ENCODE measurements at places on chromosomes 6 and 20.

GRCh38 chr6:137432054-137432611 is 62.1 kb downstream of the OLIG3 start:
- DNase-seq = no peak

DNA sequence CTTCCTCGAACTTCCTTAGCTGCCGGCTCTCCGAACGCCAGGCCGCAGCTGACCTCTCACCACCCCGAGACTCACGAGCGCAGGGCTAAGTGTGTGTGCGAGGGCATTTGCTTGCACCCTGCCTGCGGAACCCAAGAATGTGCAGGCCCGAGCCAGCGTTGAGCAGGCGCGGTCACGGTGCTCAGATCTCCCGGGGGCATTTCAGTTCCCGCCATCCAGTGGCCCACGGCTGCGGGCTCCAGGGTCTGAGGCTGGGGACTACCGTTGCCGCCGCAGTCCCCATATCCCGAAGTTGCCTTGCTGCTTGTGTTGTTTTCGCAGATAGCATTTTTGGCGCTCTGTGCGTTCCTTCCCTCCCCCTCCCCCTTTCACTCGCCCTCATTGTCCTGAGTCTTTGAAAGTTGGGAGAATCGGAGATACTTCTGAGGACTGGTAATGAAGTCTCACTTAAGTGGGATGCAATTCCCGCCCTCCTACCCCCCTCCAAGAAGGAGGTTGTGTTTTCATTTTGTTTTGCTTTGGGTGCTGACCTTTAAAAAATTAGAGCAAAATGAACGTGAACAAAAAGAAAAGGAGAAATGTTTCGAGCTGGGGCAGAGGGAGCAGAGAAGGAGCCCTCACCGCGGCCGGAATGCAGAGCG is 1.7 kb downstream of the NR2E1 start:
- DNase-seq = no peak

GRCh38 chr6:155412335-155412734 is 43.3 kb downstream of the NOX3 start:
- DNase-seq = peak; percentile 23

DNA sequence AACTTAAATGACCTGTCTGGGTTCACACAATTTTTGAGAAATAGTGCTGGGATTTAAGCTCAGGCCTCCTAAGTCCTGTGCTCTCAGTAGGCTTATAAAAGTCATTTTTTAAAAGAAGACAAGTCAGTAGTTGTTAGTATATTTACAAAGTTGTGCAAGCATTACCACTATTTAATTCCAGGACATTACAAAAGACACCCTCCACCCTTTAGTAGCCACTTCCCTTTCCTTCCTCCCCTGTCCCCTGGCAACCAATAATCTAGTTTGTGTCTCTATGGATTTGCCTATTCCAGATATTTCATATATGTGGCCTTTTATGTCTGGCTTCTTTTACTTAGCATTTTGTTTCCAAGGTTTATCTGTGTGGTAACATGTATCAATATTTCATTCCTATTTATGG is 37.6 kb downstream of the HMGN3 start:
- no peak for DNase-seq

DNA sequence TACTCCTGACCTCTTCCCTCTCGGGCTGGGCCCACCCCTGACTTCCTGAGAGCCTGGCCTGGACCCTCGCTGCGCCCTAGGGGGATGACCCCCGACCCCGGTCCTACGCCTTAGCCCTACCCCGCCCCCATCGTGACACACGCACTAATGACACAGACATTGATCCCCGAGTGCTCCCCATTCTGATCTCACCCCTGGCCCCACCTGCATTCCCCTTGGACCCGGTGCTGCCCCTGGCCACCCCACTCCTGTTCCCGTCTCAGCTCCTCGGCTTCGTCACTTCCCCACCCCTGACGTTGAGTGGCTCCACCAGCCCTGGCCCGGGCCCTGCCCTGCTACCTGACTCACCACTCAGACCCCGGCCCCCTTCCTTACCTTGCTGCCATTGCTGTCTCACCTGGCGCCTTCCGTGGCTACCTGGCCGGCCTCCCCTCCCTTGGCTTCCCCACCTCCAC is 12.1 kb downstream of the RBCK1 start:
- no peak for DNase-seq

- DNase-seq = no peak
Measured at GRCh38 chr6:106972500-106972899, 2.0 kb downstream of the CD24 start.

DNA sequence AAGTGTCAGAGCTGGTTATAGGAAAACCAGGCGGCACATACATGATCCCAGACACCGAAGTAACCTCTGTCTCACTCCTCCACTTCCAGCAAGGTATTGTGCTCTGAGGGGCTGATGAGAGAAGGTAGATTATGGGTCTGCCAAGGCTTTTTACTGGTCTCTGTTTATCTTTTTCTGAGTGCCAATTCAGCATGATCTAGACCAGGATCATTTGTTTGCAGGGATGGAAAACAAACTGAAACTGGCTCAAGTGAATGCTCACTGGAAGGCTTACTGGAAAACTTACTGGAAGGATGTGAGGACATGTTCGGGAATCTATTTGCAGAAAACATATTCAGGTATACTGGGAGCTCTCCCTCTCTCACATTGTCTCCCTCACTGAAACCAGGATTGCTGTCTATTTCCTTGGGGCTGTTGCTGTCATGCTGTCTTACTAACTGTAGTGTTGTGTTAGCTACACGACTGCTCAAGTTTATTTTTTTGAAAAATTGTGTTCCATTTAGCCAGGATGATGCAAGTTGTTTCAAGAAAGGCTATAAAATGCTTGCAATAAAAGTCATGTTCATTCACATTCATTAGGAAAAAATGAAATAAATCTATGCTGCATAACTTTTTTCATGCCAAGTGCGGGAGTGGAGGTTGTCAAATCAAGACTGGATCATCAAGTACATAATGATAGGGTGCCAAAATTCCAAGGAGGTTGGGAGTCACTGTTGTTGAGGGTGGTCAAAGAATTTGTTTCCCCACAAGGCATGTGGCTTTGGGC is 37.0 kb downstream of the KLHL31 start:
- DNase-seq = peak; percentile 44

DNA sequence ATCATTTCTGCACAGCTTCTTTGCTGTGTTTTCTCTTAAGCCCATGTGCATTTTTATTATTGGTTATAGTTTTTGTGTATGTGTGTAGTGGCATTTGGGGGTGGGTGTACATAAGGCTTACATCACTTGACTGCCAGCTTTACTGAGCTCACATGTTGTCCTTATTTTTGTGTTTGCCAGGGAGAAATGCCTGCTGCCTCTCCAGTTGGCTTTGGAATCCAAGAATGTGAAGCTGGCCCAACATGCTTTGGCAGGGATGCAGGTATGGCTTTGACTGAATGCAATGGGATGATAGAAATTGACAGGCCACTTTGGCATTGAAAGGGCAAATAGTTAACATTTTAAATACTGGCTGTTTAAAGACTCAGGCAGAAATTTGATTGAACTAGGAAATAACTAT is 11.4 kb downstream of the PBOV1 start:
- no peak for DNase-seq

- no peak for DNase-seq
Measured at GRCh38 chr6:138257638-138258040, 39.3 kb upstream of the PBOV1 start.

DNA sequence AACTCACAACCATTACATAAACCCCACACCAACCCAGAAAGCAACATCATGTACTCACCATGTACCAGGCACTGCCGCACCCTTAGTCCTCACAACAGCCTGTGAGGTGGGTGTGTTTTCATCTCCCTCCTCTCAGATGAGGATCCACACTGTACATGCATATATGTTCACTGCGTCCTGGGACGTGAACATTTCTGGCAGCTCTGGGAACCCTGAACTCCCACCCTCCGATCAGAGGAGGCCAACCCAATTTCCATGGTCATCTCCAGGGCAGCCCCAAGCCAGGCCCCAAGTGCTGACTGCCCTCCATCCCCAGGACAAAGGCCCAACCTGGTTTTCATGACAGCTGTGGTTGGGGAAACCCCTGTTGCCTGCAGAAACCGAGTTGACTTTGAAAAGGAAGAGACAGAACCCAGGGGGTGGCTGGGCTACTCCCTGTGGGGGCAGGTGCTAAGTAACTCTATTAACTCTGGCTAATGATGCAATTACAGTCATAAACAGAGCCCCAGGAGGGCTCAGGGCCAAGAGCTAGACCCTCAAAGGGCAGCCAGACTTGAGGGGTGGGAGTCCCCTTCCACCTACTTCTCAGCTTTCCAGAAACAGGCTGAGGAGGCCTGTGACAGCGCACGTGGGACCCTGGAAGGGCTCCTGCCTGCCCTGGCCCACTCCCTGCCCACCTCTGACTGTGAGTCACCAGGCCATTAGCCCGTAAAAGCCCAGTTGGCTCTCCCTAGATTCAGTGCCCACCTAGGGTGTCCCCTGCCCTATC is 2.6 kb downstream of the TFEB start:
- no peak for DNase-seq

DNA sequence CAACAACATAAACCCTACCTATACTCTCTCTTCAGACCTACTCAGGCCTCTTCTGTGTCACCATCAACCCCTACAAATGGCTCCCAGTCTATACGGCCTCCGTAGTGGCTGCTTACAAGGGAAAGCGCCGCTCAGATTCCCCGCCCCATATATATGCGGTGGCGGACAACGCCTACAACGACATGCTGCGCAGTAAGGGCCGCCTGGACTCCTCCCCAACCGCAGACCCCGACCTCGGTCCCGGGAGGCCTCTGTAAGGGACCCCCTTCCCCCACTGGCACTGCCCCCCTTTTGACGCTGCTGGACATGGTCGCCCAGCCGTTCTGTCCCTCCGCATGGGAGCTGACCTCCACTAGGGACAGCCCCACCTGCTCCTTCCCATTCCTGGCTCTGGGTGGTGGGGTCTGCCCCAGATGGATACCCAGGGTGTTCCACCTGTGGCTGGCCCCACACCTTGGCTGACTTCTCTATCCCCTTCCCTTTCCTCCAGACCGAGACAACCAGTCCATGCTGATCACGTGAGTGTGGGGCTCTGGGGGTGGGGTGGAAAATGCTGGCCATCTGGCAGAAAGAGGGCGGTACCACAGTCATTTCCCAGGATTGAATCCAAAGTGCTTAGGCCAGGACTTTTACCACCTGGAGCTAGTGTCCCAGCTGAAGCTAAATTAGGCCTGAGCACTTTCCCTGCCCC is 25.0 kb downstream of the MYH7B start:
- no peak for DNase-seq

All from cardiac fibroblast (primary cell).